ENCODE measurements at places on chromosomes 2 and 18. TPM values are rescaled to one million over a fixed set of nuclear protein-coding genes. Genes with fewer than 3 reads are reported as not detected.

Gene DPP4
- total RNA-seq = 40.4 TPM

Gene OST4
- 224 TPM for total RNA-seq

Gene FAHD2B
- total RNA-seq = 11.6 TPM

Gene FAP
- 269 TPM for total RNA-seq
